ENCODE measurements at places on chromosomes 5 and 9.

DNA sequence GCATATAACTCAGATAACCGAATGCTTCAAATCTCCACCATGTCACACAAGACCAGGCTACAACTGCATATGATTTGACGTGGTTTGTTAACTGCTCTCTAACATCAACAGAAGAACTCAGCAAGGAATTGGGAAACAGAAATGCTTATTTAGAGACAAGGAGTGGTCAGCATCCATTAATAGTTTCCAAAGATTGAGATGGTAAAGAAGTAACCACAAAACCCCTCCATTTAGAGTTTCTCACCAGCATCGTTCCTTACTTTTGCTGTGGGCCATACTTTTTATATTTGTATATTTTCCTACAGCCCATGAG, 25.2 kb downstream of the DPYSL3 start:
- no peak for DNase-seq

DNA sequence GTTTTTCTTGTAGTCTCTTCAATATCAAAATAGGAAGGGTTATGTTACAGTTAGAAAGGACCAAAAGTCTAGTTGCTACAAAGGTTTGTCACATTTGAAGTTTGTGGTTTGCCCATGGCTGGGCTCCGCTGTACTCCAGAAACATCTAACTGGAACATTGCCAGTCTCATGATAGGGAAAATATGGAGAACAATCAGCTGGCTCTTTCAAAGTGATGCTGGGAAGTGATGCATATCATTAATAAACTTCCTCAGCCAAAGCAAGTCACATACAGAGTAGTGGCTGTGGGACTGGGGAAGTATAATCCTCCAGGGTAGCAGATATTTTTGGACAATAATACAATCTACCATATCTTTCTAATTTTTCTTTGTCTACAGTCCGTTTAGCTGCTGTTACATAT, 8.8 kb downstream of the BTF3 start:
- DNase-seq = no peak

- no peak for DNase-seq
Measured at GRCh38 chr9:72193478-72193881, 44.2 kb downstream of the GDA start.

DNA sequence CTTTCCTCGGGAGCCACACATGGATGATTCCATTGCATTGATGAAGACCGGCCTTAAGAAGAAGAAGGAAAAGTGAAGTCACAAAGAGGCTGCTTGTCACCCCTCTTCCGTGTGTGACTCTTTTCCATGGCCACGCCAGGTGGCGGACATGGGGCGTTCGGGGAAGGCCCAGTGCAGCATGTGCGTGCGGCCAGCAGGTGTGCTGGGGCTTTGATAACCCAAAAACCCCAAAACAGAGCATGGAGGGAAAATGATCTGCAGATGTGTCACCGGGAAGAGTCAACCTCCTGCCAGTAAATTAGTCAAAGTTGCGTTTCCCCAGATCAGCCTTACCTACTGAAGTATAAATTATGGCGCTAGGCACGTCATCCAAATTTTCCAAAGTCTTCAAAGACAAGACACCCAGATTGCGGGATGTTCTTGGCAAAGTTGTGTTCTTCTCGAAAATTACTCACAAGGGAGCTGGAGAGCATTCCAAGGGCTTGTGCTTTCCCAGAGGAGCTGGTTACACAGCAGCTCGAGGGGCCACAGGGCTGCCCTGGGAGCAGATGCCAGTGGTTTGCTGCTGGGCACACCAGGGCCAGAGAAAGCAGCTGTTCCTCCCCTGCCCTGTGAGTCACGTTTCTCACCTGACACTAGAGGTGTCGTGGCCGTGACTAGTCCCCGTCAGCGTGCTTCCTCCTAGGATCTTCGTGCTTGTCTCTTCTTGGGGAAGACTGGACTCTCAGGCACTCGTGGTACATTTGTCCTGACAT, 53.9 kb downstream of the IRX2 start:
- no peak for DNase-seq

- DNase-seq = peak; percentile 73
Measured at GRCh38 chr5:142145106-142145900, 36.7 kb downstream of the NDFIP1 start.

GRCh38 chr5:135309391-135310327, 89.4 kb downstream of the MACROH2A1 start:
- peak; percentile 13 for DNase-seq

DNA sequence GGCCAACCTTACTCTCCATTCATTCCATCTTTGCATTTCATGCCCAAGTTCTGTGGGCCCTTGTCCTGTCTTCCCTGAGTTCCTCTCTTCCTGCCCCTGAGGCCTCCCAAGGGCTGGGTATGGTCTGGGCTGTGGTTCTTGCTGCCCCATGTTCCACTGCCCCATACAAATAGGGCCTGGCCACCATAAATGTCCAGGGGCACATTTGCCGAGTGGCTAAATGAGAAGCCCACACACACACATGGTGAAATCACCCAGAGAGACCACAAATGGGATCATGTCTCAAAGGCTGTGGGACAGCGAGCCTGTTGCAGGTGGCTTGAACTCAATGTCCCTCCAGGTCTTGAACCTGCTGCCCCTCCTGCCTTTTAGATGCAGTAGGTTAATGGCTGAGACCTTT, 1.2 kb downstream of the TIFAB start:
- no peak for DNase-seq

DNA sequence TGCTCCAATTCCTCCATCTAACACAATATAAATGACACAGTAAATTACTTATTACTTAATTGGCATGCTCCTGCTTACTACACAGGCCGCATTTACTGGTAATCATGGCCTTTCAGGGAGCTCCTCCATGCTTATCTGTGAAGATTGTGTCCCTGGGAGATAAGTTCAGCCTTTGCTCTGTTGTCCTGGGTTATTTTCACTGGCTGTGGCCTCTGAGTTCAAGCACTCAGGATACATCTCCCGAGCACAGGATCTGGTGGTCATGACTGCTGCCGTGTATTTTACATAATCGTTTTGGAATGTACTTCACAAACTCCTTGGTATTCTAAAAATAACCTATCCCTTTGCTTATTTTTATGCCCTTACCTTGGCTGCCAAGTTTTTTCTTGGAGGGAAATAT, 215.7 kb downstream of the ICE1 start:
- DNase-seq = no peak

DNA sequence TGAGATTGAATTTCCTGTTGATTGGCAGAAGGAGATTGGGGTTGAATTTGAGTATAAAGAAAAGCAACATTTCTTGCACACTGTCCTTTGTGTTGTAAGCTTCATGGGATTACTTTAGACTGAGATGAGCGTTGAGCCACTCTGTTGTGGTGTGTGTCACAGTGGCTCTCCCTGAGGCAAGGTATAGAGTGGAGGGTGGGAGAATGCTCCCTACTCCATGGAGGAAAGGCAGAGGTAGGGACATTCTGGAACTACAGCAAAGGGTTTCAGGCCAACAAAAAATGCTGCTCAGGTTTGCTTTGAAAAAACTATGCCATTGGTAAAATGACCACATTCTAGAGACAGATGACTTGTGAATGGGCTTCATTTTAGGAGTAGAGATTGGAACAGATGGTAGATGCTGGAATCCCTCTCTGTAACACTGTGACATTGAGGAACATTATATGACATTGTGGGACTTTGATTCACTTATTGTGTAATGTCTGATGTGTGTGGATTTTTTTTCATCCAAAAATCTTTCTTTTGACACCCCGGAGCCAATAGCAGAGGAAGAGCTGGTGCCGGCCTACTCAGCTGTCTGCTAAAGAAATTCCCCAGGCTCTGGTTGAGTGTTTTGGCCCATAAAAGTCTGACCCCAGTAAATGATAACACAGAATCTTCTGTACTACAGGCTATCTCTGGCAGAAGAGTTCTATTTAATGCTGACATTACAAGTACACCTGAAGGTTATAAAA, 6.2 kb upstream of the CEP120 start:
- no peak for DNase-seq

- DNase-seq = no peak
Measured at GRCh38 chr9:105254226-105254625, 9.8 kb downstream of the SLC44A1 start.

DNA sequence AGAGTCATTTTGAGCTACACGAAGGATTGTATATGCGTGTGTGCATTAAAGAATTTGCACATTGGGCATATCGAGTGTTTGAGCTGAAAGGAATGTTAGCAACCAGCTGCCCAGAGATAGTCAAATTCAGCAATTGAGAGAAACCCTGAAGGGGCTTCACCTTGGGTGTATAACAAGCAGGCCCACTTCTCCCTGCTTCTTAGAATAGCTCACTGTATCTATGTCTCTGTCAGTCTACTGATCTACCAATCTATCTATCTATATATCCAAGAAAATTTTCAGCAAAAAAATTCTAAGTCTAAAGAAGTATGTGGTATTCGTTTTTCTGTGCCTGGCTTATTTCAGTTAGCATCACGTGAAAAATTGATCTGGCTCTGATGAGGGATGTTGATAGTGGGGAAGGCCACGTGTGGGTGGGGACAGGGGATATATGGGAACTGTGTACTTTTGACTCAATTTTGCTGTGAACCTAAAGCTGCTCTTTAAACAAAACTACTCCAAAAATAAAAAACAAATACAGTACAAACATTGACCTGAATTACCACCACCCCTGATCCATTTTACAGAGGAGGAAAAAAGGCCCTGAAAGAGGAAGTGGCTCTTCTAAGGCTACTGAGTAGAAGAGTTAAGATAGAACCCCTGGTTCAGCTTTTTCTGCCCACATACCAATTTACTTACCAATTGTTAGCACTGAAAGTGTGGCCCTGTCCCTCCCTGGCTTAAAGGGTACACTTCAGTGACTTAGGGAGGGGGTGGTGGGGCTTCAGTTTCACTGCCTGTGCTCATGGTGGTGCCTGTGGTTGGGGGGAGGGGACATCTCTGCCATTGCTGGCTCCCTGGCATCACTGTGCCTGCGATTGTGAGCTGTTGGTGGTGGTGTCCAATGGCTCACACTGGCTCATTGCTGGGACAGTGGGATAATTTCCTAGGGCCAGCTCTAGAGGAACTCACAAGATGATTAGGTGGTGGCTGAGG, 141.8 kb downstream of the DOCK2 start:
- DNase-seq = no peak

DNA sequence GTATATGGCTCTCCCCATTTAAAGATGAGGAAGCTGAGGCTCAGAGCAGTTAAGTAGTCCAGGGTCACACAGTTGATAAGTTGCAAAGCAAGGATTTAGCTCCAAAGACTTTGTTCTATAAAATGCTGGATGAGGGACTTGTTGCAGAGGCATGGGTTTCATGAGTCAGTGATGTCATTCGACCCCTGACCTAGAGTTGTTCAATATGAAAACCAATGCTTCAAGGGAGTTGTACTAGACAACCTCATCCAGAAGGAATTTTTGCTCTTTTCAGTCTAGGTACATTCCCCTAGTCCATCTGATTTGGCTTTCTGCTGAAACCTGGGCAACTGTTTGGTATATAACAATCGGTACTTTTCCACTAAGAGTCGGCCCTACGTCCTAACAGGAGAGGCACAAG, 550.4 kb downstream of the EBF1 start:
- no peak for DNase-seq

- DNase-seq = no peak
Measured at GRCh38 chr5:157827423-157827822, 31.5 kb downstream of the CLINT1 start.

GRCh38 chr5:91641730-91642350, 258.7 kb upstream of the ARRDC3 start:
- DNase-seq = peak; percentile 43

DNA sequence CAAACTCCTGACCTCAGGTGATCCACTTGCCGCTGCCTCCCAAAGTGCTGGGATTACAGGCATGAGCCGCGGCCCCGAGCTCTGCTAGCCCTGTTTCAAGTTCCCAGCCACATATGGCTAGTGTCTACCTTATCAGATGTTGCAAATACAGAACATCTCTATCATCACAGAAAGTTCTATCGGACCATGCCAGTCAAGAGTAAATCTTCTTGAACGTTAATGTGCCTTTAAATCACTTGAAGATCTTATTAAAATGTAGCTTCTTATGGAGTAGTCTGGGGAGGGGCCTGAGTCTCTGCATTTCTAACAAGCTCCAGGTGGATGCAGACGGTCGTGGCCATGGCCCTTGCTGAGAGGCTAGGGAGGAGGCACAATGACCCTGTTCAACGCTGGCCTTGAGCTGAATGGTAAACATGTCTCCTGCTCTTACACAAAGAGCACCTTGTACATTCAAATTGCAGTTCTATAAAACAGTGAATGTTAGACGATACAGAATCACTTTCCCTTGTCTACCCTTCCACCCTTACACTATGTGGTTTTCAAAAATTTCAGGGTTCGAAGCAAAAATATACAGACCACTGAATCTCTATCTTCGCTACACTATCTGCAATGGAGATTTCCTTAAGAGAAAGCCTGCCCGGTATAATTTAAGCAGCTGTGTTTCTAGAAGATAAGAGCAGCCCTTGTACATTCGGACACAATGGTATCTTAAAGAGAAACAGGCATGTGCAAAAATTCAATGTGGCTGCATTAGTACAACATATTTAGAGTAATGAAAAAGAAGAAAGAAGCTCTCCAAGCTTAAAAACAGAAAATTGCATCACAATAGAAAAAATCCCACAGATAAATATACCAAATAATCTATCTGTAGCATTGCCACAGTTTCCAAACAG, 114.1 kb downstream of the FRMD3 start:
- DNase-seq = no peak

- peak; percentile 44 for DNase-seq
Measured at GRCh38 chr9:6133346-6134063, 82.1 kb upstream of the IL33 start.

- DNase-seq = no peak
Measured at GRCh38 chr9:98790134-98790841, 6.1 kb downstream of the ANKS6 start.

GRCh38 chr9:2559192-2560152, 62.1 kb upstream of the VLDLR start:
- no peak for DNase-seq

GRCh38 chr5:15694696-15695214, 194.8 kb downstream of the FBXL7 start:
- DNase-seq = no peak

GRCh38 chr5:75567710-75568109, 43.5 kb upstream of the ANKDD1B start:
- DNase-seq = peak; percentile 77

DNA sequence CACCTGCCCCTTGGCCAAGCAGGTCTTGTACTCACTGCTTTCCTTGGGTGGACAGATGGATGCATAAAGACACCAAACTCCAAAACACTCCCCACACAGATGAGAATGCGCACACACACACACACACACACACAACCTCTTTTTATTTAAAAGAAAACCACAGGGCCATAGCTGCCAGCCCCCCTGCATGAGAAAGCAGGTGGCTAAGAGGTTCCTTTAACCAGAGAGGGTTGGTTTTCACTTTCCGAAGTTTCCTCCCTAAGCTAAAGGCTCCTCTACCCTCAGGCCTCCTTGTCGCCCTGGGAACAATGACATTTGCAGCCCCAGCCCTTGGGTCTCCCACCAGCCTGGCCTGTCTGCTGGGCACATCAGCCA, 11.1 kb downstream of the NR5A1 start:
- no peak for DNase-seq

DNA sequence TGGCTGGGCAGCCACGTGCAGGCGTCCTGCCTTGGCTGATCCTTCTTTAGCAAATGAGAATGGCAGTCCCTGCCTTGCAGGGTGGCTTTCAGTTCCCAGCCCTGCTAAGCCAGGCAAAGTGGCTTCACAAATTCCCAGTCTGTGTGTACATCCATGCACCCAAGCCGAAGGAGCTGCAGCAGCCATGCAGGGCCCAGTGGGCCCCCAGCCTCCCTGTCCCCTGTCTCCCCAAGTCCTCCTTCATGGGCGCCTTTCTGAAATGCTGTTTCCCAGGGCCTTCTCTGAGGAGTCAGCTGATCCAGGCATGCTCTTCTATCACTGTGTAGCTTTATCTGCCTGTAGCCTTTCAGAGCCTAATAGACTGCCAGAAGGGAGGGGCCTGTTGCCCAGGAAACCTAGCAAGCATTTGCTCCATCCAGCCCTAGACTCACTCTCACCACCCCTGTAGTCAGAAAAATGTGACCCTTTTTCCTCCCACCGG, 47.4 kb upstream of the SHC3 start:
- no peak for DNase-seq
